ENCODE measurements at places on chromosomes 11 and 22. TPM values are rescaled to one million over a fixed set of nuclear protein-coding genes. Genes with fewer than 3 reads are reported as not detected.

The TREH gene
- 0.64 TPM for polyA plus RNA-seq

DNA sequence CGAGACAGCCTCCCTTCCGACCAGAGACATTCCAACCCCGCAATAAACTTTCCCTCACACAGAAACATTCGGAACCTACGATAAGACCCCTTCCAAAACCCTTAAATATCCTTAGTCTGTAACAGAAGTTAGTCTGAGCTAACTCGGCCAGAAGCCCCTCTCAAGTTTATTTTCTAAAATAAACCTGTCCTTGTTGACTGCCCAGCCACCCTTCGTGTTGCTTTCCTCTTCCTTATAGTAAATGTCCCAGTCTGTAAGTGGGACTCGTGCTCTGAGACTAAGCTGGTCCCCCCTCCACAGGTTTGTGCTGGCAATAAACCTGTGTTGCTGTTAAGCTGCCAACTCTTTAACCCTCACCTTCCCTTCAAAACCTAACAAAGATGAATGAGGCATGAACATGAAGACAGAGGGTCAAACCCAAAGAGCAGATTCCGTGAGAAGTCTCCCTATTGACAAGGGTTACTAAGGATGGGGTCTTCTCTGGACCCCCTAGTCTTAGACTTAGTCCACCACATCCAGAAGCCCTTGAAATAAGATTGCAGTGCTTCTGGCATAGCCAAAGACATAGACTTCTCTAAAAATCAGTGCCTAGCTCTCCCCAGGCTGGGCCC lies 18.2 kb downstream of the MIF start:
- DNase-seq = no peak

- DNase-seq = no peak
Measured at GRCh38 chr11:8638300-8638699, 44.2 kb downstream of the TRIM66 start.

DNA sequence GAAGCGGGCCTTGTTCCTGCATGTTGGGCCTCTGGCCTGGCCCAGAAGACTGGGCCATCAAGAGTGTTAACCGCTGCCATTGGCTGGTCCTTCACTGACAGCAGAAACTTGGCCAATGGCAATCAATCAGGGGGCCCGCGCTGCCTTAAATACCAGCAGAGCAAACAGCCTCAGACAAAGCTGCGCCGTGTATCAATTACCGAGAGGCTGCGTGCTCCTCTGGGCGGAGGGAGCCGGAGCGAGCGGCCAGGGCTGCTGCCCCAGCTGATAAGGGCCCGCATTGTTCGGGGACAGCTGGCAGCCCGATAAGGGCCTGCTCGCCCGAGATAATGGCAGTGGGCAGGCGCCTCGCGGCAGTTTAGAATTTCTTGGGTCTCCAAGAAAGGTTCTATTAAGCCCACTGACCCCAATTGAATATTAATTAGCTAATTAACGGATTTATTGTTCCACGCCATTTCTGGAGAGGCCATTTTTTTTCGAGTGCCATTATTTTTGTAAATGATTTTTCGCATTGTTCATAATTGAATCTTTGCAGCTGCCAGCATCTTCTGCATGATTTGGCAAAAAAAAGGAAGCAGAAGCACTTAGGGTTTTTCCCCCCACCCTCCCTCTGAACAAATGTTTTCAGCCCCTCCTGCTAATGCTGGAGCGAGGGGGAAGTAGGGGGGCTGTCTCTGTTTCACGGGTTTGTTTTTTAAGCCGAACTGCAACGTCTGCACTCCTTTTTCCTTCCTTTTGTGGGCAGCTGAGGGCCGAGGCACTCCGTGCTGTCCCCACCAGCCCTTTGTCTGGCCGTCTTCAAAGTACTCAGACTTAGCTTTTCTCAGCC lies 37.6 kb upstream of the RIC3 start:
- DNase-seq = no peak

The SREBF2 gene
- polyA plus RNA-seq = 90.2 TPM

GRCh38 chr11:116360221-116360941 lies 412.4 kb downstream of the BUD13 start:
- no peak for DNase-seq

- peak; percentile 41 for DNase-seq
Measured at GRCh38 chr11:9015677-9016076, 11.9 kb upstream of the NRIP3 start.

DNA sequence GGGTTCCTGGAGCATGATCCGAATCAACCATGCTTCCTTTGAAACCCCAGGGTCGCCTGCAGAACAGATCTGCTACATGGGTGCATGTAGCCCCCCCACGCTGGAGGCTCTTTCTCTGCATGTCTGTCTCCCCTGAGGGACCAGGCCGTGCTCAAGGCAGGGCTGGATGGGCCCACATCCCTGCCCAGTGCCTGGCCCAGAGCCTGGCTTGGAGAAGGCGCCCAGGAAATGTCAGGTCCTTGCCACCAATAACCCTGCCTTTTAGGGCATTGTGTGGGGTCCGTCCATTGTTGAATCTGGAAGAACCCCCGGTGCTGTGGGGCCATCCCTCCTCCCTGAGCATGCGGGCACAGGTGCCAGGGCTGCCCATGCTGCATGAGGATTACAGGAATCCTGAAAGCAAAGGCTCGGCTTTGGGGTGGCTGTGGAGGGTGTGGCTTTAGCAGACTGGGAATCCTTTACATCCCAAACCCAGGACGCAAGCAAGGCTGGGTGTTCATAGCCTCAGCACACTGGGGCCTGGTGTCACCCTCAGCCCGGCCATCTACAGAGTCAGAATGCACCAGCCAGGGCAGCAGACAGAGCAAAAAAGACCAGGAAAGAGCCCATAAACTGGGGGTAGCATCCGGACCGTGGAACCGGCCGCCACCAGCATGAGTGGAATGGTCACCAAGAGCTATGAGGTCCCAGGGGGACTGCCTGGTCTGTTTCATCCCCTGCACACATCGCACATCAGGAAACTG lies 48.2 kb downstream of the RTL6 start:
- no peak for DNase-seq

The C22orf31 gene
- 1.6 TPM for polyA plus RNA-seq

The CCDC87 gene
- 0.36 TPM for polyA plus RNA-seq

DNA sequence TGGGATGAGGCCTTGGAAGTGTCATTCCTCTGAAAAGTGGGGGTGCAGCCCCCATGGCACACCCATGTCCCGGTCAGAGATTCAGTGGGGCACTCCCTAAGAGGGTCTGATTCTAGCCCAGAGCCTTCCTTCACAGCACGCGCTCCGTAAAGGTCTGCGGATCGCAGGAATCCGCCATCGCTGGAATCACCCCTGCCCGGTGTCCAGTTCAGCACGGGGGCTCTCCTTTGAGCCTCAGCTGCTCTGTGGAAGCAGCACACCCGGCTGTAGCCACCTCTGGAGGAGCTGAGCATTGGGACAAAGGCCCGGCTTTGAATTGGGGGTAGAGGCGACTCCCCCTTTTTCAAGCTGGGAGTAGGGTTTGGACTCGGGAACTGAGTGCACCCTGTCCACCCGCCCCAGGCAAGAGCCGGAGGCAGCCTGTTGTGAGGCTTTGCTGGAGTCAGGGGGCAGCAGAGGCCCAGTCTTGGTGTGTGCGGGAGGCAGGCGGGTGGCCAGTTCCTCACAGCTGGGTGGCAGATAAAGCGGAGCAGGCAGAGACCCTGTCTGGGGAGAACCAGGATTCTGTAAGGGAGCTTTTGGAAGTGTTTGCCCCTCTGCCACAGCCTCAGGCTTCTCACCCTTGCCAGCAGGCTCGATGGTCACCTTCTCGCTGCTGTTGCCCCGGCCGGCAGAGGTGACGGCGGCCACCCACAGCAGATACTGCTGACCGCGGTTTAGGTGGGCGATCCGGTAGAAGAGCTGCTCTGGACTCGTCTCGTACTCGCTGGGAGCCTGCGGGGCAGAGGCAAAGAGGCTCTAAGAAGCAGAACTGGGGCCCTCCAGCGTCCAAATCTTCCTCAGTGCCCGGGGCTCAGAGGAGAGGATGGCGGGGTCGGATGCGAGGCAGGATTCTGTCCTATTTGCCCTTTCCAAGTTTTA lies 115.9 kb downstream of the CEP164 start:
- DNase-seq = peak; percentile 57

DNA sequence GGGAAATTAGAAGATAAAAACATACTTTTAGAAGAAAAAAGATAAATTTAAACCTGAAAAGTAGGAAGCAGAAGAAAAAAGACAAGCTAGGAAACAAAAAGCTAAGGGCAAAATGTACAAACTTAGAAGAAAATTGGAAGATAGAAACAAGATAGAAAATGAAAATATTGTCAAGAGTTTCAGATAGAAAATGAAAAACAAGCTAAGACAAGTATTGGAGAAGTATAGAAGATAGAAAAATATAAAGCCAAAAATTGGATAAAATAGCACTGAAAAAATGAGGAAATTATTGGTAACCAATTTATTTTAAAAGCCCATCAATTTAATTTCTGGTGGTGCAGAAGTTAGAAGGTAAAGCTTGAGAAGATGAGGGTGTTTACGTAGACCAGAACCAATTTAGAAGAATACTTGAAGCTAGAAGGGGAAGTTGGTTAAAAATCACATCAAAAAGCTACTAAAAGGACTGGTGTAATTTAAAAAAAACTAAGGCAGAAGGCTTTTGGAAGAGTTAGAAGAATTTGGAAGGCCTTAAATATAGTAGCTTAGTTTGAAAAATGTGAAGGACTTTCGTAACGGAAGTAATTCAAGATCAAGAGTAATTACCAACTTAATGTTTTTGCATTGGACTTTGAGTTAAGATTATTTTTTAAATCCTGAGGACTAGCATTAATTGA lies 1.0 kb downstream of the MALAT1 start:
- DNase-seq = no peak

Data from right renal cortex interstitium (tissue), 3 donors.